Renal pelvis (tissue), 12 donors: ENCODE measurements at places on chromosomes 4 and X. TPM values are rescaled to one million over a fixed set of nuclear protein-coding genes. Genes with fewer than 3 reads are reported as not detected.

DNA sequence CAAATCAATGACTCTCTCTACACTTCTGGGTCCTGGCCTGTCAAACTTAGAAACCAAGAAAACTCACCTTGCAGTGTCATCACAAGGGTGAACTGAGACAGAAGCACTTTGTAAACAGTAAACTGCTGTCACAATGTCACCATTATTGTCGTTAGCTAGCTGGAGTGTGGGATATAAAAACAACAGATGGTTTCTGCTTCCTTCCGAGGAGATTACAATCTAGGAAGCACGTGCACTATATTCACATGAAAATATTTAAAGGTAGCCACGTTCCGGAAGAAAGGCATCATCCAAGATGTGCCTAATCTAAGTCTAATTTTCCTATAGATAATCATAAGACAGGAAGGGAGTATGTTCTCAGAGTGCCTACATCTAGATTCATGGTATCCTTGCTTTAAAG lies 64.7 kb upstream of the ACSL1 start:
- DNase-seq = no peak

Gene NSG1
- polyA plus RNA-seq = 4.3 TPM

- DNase-seq = no peak
These were observed 526.7 kb downstream of the PDHA2 start for GRCh38 chr4:96366632-96367031.

GRCh38 chr4:40621592-40622512 lies 7.8 kb downstream of the RBM47 start:
- no peak for DNase-seq

DNA sequence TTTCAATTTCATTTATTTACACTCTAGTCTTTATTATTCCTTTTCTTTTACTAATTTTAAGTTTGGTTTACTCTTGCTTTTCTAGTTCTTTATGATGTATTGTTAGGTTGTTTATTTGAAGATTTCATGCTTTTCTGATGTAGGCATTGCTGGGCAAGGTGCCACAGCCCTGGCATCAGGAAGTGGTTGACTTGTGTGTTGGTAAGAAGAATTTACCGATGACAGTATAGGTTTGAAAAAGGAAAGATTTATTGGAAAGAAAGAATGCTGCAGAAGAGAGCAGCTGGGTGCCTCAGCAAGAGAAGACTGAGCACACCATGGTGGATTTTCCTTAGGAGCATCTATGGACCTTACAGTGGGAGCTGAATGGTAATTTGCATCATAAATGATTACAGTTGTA lies 153.2 kb downstream of the KLF8 start:
- no peak for DNase-seq

DNA sequence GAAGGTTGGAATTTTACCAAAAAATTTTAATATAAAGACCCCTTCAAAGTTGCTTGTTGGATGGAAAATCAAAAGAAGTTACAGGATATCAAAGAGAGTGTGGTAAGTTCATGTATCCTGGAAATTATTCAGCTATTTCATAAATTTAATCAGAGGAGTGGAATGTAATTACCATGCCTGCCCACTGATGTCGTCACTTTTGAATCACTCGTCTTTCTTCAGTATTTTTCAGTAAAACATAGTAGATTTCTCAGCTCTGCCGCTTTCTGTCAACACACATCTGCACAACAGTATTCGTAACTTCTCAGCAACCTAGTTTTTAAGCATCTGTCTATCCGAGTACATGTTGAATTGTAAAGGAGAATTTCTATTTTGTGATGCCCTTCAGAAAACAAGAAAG lies 2163.0 kb upstream of the AGA start:
- DNase-seq = no peak

- no peak for DNase-seq
These were observed 12.3 kb downstream of the CASP3 start for GRCh38 chr4:184636897-184637296.

Gene CXCL10
- polyA plus RNA-seq = 4.7 TPM

- no peak for DNase-seq
These were observed 28.0 kb upstream of the GLRA2 start for GRCh38 chrX:14501327-14501726.

GRCh38 chrX:81238166-81238565 lies 36.3 kb downstream of the SH3BGRL start:
- no peak for DNase-seq

GRCh38 chr4:1872870-1873269 lies 1.7 kb downstream of the NSD2 start:
- no peak for DNase-seq

Gene RHOXF2B
- polyA plus RNA-seq = not detected

Gene TLR8
- 0.31 TPM for polyA plus RNA-seq

DNA sequence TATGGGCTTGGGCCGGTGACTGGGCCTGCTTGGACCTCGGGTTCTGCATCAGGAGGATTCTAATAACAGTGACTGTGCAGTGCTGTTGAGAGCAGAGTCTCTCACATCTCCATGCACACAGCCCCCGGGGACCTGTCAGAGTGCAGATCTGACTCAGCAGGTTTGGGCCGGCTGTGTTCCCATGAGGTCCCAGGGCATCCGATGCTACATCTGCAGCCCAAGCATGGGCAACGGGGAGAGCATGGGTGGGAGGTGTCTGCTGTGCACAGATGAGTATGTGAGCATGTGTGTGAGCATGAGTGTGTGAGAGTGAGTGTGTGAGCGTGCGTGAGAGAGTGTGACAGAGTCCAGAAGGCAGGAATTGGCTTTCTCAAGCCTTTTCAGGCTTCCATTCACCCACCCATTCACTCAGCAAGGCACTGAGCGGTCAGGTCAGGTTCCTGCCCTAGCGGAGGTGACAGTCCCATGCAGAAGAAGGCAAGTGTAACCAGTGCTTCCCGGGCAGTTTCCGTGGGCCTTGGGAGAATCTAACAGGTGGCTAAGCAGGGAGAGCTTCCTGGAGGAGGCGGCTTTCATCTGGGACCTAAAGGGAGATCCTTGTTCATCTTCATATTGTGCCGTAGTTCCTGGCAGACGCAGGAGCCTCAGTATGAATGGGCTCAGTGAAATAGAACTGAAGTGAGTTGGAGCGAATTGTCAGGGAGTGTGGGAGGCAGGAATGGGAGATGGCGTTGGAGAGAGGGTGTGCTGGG lies 62.6 kb downstream of the SORCS2 start:
- DNase-seq = no peak

DNA sequence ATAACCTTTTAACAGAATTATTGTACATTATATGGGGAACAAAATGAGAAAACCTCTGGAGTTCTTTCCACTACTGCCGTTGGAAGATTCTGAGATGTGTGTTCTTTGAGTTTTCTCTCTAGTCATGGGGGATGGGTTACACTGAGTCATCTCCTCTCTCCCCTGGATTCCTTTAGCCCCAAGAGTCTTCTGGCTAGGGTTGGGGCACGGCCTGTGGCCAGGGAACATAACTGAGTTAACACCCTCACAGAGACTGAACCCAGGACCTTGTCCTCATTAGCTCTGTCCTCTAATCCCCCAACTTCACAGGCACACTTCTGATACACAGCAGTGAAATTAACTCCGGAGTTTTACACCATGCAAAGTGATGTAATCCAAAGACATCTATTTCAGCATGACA lies 142.3 kb upstream of the F9 start:
- no peak for DNase-seq

Gene TMSB15C
- 7.5 TPM for polyA plus RNA-seq

DNA sequence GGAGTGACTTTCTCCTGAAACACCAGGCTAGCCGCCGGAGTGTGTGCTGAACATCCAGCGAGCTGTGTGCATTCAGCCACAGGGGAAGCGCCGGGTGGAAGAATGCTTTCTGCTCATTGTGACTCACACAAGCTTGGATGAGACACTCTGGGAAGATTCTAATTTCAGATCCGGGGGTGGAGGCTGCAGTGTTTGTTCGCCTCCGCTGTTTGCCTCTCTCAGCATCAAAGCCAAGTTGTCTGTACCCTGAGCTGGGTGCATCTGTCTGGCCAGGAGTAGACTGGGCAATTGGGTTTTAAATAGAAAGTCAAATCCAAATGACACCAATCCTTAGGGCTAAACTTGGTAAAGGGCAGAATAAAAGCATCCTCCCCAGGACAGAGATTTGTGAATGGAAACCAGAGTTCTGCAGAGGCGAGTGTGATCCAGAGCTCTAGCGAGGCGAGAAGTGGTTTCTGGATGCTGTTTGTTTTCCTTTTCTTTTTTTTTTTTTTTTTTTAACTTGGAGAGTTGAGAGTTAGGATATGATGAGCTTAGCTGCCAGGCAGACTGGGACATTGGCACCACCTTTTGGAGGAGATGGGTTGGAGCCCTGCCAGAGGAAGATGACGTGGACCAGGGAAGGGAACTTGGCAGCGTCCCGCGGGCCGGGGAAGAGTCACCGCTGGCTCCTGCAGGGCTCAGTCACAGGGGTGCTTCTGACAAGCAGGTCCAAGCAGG lies 196.0 kb upstream of the PSAPL1 start:
- DNase-seq = no peak

Gene UGT2B11
- 5.1 TPM for polyA plus RNA-seq

Gene MAGED2
- 623 TPM for polyA plus RNA-seq

Gene TENM3
- polyA plus RNA-seq = 17.4 TPM

Gene NIPAL1
- polyA plus RNA-seq = 10.5 TPM

DNA sequence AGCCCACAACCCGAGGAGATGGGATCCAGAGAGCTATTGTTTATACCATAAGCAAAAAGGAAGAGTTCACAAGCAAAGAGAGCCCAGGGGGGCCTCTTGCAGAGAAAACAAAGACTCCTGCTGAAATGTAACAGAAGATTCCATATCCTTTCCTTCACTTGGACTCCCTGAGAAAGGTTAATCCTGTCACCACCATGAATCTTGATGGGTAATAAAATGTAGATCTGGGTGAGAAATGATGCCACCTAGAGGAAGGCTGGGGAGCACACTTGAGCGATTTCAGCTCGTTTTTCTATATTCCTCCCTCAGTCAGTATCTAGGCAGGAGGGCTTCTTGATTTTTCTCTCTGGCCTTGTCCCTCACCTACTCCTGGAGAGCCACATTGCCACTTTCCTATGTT lies 10.2 kb upstream of the KCNE5 start:
- peak; percentile 20 for DNase-seq

DNA sequence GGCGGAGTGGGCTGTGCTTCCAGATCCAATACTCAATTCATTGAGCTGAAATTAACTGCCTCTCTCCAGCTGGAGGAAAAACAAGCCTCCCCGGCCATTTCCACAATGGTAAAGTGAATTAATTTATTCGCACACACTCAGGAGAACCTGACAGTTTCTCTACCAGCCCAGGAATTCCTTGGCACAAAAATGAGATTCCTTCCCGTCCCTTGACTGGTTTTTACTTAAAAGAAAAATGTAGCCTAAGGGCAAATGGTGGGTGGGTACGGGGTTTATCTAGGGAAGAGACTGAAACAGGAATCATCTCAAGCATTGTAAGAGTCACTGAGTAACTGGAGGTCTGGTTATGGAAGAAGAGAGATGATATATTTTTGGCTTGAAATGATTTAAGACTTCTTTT lies 102.7 kb downstream of the VCX3A start:
- no peak for DNase-seq

Gene OTC
- polyA plus RNA-seq = not detected

DNA sequence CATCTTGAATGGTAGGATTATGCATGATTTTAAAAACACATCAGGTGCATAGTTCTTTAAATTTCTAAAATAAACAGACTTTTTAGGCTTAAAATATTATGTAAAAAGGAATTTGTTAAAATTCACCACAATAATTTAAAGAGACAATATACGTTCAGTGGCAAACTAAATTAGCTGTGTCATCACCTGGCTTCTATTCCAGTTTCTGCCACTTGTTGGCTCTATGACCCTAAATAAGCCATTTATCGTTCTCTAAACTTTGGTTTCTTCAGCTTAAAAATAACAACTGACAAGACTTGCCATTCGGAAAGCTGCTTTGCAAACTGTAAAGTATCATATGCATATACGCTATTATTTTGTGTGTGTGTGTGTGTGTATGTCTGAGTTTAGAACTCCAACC lies 141.3 kb downstream of the MGST2 start:
- no peak for DNase-seq

- no peak for DNase-seq
These were observed 81.5 kb downstream of the QRFPR start for GRCh38 chr4:121299367-121299766.

DNA sequence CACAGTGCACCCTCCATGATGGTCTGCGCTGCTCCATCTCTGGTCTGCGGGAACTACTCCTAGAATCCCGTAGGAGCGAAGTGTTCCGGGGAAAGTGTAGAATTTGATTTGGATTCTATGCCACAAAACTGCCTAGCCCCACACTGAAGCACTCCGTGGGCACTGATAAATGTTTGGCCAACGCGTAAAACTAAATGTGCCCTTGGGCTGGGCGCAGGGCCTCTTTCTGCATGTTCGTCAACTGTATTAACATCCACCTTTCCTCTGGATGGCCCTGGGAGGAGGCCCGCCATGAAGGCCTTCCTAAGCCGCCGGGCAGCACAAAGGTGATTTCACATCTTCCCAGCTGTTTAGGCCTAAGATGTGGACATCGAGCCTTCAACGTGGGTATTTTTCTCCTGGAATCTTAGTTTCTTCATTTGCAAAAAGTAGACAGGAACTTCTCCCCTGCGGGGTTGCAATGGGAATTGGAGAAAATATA lies 2.6 kb downstream of the MSX1 start:
- no peak for DNase-seq

DNA sequence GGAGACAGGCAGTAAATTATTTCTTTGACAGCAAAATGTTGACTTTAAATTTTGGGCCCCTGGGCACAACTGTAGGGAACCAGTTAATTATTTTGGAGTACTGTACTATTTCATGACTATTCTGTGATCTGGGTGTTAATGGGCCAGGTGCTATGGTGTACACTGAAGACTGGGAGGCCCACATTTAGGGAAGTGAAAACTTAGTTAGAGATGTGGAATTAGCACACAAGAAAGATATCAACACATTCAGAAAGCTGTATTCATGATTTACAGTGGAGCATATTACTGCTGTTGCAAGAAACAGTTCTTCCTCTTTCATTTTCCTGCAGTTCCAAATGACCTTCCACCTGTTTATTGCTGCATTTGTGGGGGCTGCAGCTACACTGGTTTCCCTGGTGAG lies 12.4 kb downstream of the PLP1 start:
- no peak for DNase-seq

DNA sequence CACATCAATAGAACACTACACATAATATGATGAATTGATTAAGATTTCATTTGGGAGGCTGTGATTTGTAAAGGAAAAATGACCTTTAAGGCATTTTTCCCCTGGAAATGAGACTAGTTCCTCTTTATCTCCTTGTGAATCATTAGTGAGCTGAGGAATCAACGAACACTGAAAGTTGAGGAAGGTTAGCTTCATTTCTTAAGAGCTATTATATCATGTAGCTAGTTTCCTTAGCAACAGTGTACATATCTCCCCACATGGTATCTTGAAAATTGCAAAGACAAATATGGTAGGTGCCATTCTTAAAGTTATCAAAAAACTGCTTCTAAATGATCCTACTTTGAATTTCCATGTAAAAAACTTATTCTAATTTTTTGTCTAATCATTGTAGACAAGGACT lies 127.5 kb upstream of the NRK start:
- no peak for DNase-seq

Gene TKTL1
- polyA plus RNA-seq = 0.24 TPM

Gene TMEM47
- polyA plus RNA-seq = 26.9 TPM

Gene CD38
- polyA plus RNA-seq = 0.73 TPM

Gene GK
- polyA plus RNA-seq = 144 TPM

Gene MAP9
- 26.4 TPM for polyA plus RNA-seq

GRCh38 chr4:159002950-159003349 lies 99.9 kb upstream of the RAPGEF2 start:
- no peak for DNase-seq
